ENCODE measurements at places on chromosomes 7 and 10. TPM values are rescaled to one million over a fixed set of nuclear protein-coding genes. Genes with fewer than 3 reads are reported as not detected.

The FGFR2 gene
- 2.1 TPM for total RNA-seq

The CACNA2D1 gene
- 73.7 TPM for total RNA-seq

The SKIDA1 gene
- total RNA-seq: 2.6 TPM

GRCh38 chr10:85446827-85447226, 919.8 kb downstream of the GRID1 start:
- DNase-seq: no peak

All from muscle of leg (tissue), 16 donors.